SK-MEL-5 (cell line): ENCODE measurements at places on chromosomes 12 and 14. TPM values are rescaled to one million over a fixed set of nuclear protein-coding genes. Genes with fewer than 3 reads are reported as not detected.

TMEM263 gene
- 42.7 and 44.1 TPM in 2 replicates for total RNA-seq

PAPLN gene
- not detected in 2 replicates for total RNA-seq

FKBP3 gene
- total RNA-seq = 54.9 and 59.1 TPM in 2 replicates

GUCY2C gene
- 0.03 and 0.11 TPM in 2 replicates for total RNA-seq

AICDA gene
- total RNA-seq = 0.24 and 1.1 TPM in 2 replicates

ZNF740 gene
- 11.7 and 16.6 TPM in 2 replicates for total RNA-seq

PRORP gene
- 32.7 and 36.8 TPM in 2 replicates for total RNA-seq

TESPA1 gene
- not detected in 2 replicates for total RNA-seq

ARMH4 gene
- total RNA-seq = 2.9 and 3.1 TPM in 2 replicates

KRT7 gene
- not detected in 2 replicates for total RNA-seq

AQP2 gene
- not detected in 2 replicates for total RNA-seq

RHOJ gene
- 3.0 and 7.3 TPM in 2 replicates for total RNA-seq

NRIP2 gene
- 0.05 TPM in 1 of 2 replicates, not detected in the other for total RNA-seq

B4GALNT3 gene
- total RNA-seq = 0.34 and 1.2 TPM in 2 replicates

FIGNL2 gene
- total RNA-seq = 0.21 and 0.24 TPM in 2 replicates

RNASE3 gene
- not detected in 2 replicates for total RNA-seq

ITPK1 gene
- total RNA-seq = 45.2 and 45.6 TPM in 2 replicates

CBLN3 gene
- 0.11 and 0.24 TPM in 2 replicates for total RNA-seq

CFAP251 gene
- total RNA-seq = 3.3 and 5.3 TPM in 2 replicates

FOXG1 gene
- not detected in 2 replicates for total RNA-seq

SYNDIG1L gene
- total RNA-seq = not detected in 2 replicates

GPR137C gene
- 0.32 and 0.40 TPM in 2 replicates for total RNA-seq

DEPDC4 gene
- total RNA-seq = 1.1 and 2.5 TPM in 2 replicates

GLIPR1L1 gene
- not detected in 2 replicates for total RNA-seq

LRRC10 gene
- not detected in 2 replicates for total RNA-seq

CLEC4A gene
- 0.27 and 0.40 TPM in 2 replicates for total RNA-seq

FKBP4 gene
- 70.1 and 76.9 TPM in 2 replicates for total RNA-seq

ARID2 gene
- 21.9 and 26.6 TPM in 2 replicates for total RNA-seq

PARP11 gene
- total RNA-seq = 4.4 and 6.5 TPM in 2 replicates

CCDC38 gene
- total RNA-seq = 0.16 TPM in 1 of 2 replicates, not detected in the other

KRT81 gene
- total RNA-seq = 0.16 TPM in 1 of 2 replicates, not detected in the other

KRT72 gene
- not detected in 2 replicates for total RNA-seq

MYF6 gene
- total RNA-seq = not detected in 2 replicates

DAO gene
- total RNA-seq = not detected in 2 replicates

CELA1 gene
- not detected in 2 replicates for total RNA-seq

REM2 gene
- total RNA-seq = not detected in 2 replicates

TMCC3 gene
- total RNA-seq = 3.1 TPM in 2 replicates

RFX4 gene
- total RNA-seq = not detected in 2 replicates

CATSPERB gene
- not detected in 2 replicates for total RNA-seq

UBE2N gene
- total RNA-seq = 213 and 249 TPM in 2 replicates

TAS2R9 gene
- total RNA-seq = not detected in 2 replicates

P2RX2 gene
- not detected in 2 replicates for total RNA-seq

CRY1 gene
- total RNA-seq = 13.4 and 13.5 TPM in 2 replicates

NOVA1 gene
- 1.0 and 2.2 TPM in 2 replicates for total RNA-seq

TAS2R10 gene
- 0.13 and 0.98 TPM in 2 replicates for total RNA-seq

TPI1 gene
- 1,835 and 2,004 TPM in 2 replicates for total RNA-seq

GDF3 gene
- not detected in 2 replicates for total RNA-seq

GPR162 gene
- 0.08 and 1.5 TPM in 2 replicates for total RNA-seq

VRK1 gene
- total RNA-seq = 37.1 and 45.6 TPM in 2 replicates

HOXC9 gene
- total RNA-seq = 7.2 and 9.4 TPM in 2 replicates

CACNA2D4 gene
- not detected in 2 replicates for total RNA-seq

ACVRL1 gene
- total RNA-seq = 0.05 TPM in 1 of 2 replicates, not detected in the other

IGF1 gene
- total RNA-seq = 6.0 and 7.5 TPM in 2 replicates

FAM181A gene
- not detected in 2 replicates for total RNA-seq

SERPINA12 gene
- not detected in 2 replicates for total RNA-seq

FOXN4 gene
- total RNA-seq = not detected in 2 replicates

RASAL1 gene
- 0.74 and 0.85 TPM in 2 replicates for total RNA-seq

GRIP1 gene
- total RNA-seq = 0.77 and 2.1 TPM in 2 replicates

TOMM20L gene
- total RNA-seq = not detected in 2 replicates
